Tibial nerve (tissue), 4 donors: ENCODE measurements at places on chromosomes 3 and 15. TPM values are rescaled to one million over a fixed set of nuclear protein-coding genes. Genes with fewer than 3 reads are reported as not detected.

DNA sequence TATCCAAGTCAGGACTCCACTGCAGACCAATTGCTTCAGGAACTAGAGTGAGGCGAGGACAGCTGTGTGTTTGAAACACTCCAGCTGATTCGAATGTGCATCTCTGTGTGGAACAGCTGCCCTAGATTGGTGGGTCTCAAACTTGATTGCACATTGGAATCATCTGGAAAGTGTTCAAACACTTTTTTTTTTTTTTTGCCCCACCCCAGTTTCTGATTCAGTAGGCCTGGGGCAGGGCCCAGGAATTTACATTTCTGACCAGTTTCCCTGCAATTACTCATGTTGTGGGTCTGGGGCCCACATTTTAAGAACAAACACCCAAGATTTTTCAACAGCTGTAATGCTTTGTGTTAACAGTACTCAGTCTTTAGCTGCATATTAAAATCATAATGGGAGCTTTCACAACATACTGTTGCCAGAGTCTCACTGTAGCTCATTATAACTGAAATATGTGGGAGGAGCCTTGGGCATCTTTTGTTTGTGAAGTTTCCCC lies 156.6 kb downstream of the NR1D2 start:
- no peak for DNase-seq

GRCh38 chr15:89761009-89761831 lies 10.2 kb upstream of the MESP1 start:
- no peak for DNase-seq

DNA sequence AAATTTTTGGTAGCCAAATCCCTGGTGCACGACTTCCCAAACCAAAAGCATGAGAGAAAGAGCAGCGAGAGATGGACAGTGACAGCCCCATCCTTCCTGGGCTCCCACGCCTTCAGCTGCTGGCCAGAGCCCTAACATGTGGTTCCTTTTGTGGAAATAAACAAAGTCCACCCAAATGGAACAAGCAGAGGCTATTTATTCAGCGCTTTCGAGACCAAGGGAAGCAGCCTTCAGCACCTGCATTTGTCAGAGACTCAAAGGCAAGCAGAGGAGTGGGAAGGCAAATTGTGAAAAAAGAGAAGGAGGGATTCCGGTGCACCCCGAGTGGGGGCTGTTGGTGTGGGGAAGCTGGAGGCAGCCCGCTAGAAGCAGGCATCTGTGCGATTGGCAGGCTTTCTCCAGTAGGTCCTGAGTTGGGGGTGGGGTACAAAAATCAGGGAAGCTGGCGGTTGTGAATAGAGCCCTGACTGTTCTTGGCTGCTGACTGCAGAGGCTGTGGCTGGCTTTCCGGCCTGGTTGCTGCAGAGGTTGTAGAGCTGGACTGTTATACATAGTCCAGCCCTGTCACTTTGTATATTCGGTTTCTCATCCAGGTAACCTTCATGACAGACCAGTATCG lies 427.2 kb downstream of the OCA2 start:
- no peak for DNase-seq

DNA sequence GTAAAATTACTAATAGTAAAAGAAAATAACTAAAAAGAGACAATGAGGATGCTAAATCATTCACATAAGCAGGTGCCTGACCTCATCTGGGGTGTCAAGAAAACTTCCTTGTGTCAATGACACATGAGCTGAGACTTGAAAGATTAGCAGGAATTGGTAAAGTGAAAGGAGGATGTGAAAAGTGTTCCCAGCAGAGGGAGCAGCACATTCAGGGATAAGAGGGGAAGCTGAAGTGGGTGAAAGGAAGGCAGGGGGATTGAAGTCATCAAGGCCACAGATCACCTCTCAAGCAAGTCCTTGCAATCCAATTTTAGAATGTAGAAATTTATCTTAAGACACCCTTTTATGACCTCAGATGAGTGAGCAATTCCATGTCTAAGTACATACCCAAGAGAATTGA lies 60.2 kb upstream of the ACP3 start:
- no peak for DNase-seq

Gene VPS13C
- total RNA-seq: 151 TPM

DNA sequence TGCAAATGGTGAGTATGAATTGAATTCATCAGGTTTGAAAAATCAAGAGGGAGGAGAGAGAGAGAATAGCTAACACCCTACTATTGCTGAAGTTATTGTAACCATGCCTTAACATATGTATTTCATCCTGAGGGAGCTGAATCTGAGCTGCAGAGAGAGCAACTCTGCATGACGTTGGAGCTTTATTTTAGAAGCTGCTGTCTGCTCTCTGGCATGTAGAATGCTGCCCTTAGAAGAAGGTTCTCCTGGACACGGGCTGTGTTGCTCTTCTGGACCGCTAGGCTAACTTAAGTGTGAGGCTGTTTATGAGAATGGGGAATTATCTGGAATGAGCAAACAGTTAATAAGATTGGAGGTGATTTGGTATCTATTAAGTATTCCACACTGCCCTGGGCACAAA lies 814.6 kb downstream of the AGBL1 start:
- no peak for DNase-seq

- no peak for DNase-seq
These were observed 20.6 kb downstream of the MTMR14 start for GRCh38 chr3:9669720-9670432.

- no peak for DNase-seq
These were observed 26.8 kb downstream of the FNDC3B start for GRCh38 chr3:172065967-172066762.

DNA sequence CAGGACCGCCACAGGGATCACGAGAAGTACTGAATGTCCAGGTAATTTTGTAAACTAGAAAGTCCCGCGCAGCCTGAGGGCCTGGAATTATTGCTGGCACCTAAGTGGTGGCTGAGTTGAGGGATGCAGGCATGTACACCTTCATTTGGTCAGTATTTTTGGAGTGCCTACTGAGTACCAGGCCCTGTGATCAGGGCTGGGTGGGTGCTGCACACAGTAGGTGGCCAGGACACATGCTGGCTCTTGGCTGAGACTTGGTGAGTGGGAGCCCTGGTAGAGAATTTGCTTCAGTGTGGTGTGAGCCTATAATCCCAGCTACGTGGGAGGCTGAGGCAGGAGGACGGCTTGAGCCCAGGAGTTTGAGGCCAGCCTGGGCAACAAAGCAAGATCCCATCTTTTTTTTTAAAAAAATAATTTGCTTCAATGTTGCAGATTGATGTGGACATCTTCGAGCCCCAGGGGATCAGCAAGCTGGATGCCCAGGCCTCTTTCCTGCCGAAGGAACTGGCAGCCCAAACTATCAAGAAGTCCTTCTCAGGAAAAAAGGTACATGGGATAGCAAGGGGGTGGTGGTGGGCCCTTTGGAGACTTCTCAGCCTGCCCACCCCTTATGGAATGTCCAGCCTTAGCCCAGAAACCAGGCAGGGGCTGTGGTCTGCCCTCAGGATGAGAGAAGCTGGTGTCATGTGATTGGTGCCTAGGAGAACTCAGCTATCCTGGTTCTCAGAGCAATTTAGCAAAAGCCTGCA lies 2.6 kb downstream of the ITIH1 start:
- no peak for DNase-seq

- no peak for DNase-seq
These were observed 110.5 kb upstream of the RAP2B start for GRCh38 chr3:153051427-153052095.

- DNase-seq: no peak
These were observed 403.1 kb upstream of the TGFBR2 start for GRCh38 chr3:30203301-30203700.

Gene MKRN3
- not detected for total RNA-seq

- no peak for DNase-seq
These were observed 26.2 kb upstream of the HHATL start for GRCh38 chr3:42728668-42729364.

Gene C3orf22
- not detected for total RNA-seq

GRCh38 chr15:59380902-59381610 lies 8.4 kb upstream of the MYO1E start:
- no peak for DNase-seq

GRCh38 chr15:24823473-24823872 lies 131.3 kb upstream of the SNRPN start:
- no peak for DNase-seq

Gene GTF2A2
- 13.1 TPM for total RNA-seq

GRCh38 chr15:85414495-85414894 lies 34.1 kb downstream of the AKAP13 start:
- no peak for DNase-seq

- no peak for DNase-seq
These were observed 80.9 kb downstream of the PDE8A start for GRCh38 chr15:85062560-85062959.

Gene ZNF774
- total RNA-seq: 0.90 TPM

DNA sequence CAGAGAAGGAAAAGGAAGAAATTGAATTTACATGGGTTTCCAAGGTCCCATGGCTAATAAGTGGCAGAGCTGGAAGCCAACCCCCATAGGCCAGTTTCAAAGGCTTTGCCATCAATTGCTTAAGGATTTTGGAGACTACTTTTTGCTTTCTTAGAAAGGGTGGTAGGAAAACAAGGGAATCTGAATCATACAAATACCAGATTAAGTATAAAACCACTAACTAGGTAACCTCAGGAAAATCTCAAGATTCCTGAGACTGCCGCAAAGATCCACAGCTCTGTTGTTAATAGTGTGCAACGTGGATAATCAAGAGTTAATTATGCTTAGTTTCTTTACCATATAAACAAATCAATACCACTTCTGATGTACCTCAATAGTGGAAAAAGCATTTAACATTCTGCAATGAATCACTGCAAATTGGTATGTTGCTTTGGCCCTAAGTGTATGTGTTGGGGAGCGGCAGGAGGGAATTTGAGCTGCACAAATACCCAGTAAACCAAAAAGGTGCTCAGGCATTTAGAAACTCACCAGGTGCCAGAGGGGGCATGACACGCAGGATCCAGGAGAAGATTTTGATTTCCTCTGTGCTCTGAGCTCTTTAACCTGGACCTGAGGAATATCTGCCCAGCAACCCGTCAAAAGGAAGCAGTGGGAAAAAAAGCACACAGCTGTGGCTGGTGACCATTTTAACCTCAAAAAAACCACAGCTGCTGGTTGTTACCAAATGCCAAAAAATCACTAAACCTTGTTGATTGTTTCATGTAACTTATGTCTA lies 22.0 kb downstream of the AADAC start:
- no peak for DNase-seq

Gene PLA2G4D
- total RNA-seq: not detected

DNA sequence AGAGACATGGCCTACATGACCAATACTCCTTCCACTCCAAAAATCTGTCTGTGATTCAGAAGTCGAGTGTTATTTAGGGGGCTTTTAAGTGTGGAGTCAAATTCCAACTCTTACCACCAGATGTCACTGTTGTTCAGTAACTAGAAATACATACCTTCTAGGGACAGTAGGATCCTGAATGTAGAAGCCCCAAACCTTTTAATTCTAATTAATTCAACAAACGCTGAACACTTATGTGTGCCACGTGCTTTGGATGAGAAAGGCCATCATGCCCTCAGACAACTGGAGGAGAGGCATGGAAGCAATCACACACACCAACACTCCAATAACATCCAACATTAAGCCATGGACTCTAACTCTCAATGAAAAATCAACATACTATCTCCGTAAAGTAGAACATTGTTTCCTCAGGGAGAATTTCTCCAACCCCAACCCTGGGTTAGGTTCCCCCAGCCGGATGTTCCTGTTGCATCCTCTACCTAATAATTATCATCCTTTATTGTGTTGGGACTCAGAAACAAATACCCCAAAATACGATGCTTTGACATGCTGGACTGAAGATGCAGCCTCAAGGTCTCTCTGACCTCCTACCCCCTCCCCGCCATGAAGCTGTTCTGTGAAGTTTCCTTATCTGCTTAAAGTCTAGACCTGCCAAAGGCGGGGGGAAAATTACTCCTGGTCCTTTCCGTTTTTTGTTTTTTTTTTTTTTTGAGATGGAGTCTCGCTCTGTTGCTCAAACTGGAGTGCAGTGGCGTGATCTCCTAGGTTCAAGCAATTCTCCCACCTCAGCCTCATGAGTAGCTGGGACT lies 8.0 kb upstream of the CCDC13 start:
- no peak for DNase-seq

DNA sequence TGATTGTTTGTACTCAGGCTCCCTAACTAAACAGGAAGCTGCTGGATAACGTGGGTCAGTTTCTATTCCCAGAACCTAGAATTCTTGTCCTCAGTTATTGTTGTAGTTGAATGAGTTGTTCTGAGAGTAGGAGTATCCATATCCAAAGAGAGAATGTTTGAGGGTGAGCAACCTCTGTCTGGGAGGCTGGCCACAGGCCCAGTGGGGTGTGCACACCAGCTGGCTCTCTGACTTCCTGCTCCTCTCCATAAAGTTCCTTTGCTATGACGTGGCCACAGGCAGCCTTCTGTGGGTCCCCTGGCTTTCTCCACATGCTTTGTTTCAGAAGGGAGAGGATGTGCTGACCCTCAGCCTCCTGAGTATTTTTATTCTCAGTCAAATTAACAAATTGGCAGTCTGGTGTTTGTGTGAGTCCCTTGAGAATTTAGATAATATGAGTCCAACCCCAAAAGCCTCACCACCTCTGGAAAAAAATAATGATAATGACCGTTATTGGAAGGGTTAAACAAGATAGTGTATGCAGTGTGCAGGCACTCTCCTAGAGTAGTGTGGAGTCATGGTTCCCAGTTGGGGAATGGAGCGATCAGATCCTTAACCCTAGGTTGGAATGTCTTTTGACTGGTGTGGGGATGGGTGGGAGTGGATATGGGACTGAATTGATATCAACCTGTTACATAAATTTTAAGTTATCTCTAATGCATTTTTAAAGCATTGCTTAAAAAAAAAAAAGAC lies 47.6 kb upstream of the MED12L start:
- no peak for DNase-seq

DNA sequence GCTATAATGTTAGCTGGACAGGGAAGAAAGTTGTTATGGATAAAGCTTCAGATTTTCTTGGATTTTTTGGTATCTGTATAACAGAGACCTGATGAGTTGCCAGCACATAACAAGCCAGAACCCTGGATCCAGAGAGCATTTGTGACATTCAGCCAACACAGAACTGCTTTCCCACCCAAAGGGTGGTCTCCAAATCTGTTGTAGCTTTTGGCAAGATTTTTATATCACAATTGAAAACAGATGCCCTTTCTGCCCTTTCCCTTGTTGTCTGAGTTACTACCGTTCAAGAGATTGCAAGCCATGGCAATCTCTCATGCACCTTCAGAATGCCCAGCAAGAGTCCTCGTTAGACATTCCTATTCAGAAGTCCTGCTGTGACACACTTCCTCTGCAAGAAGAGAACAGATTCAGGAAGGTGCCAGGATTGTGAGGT lies 107.6 kb upstream of the FGF7 start:
- no peak for DNase-seq

Gene GALNT15
- total RNA-seq: 386 TPM

Gene TRIM42
- total RNA-seq: not detected

GRCh38 chr3:136817448-136817847 lies 1.5 kb upstream of the SLC35G2 start:
- DNase-seq: no peak
